ENCODE measurements at places on chromosomes 1 and 21.

DNA sequence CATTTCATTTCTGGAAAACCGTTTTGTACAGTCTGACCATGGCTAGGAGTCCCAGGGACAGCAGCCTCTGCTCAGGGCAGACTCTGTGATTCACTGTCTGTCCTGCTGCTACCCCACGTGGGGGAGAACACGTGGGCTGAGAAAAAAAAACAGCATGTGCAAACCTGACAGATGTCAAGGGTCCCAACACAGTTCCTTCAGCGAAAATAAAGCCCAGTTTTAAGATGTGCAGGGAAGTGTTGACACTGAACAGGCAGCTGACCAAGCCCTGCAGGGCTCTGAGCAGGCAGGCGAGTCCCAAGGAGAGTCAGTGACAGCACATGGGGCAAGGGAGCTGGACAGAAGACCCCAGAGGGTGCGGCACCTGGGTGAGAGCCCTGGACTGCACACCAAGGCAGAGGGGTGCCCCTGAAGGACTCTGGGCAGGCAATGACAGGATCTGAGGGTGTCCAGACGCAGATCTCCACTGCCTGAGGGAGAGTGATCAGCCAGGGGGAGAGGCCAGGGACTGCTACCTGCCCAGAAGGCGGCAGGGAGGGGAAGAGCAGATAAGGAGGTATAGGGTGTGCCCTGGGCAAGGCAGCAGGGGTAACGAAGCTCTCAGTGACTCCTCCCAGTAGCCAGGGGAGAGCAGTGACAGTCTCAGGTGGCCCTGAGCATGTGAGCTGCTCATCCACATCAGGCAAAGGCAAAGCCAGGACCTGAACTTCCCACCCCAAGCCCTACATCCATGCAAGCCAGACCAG lies 5.1 kb upstream of the SPATC1L start:
- no peak for DNase-seq

DNA sequence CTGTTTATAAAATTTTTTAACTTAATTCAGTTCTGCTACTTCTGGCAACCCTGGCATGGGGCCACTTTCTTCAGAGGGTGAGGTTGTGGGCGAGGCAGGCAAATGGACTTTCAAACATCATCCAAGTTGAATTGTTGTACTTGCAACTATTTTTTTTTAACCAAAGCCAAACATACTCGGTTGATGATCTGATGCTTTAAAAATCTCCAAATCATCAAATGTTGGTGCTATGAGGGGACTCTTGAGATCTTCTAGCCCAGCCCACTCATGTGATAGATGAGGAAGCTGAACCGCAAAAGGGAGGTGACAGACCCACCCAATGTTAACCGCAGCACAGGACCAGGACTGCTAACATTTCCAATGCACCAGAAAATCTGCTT lies 6.7 kb downstream of the SLC1A7 start:
- no peak for DNase-seq

GRCh38 chr1:192488058-192488457 lies 87.5 kb upstream of the RGS1 start:
- DNase-seq = no peak

- DNase-seq = no peak
Measured at GRCh38 chr1:66095190-66095589, 302.5 kb downstream of the PDE4B start.

DNA sequence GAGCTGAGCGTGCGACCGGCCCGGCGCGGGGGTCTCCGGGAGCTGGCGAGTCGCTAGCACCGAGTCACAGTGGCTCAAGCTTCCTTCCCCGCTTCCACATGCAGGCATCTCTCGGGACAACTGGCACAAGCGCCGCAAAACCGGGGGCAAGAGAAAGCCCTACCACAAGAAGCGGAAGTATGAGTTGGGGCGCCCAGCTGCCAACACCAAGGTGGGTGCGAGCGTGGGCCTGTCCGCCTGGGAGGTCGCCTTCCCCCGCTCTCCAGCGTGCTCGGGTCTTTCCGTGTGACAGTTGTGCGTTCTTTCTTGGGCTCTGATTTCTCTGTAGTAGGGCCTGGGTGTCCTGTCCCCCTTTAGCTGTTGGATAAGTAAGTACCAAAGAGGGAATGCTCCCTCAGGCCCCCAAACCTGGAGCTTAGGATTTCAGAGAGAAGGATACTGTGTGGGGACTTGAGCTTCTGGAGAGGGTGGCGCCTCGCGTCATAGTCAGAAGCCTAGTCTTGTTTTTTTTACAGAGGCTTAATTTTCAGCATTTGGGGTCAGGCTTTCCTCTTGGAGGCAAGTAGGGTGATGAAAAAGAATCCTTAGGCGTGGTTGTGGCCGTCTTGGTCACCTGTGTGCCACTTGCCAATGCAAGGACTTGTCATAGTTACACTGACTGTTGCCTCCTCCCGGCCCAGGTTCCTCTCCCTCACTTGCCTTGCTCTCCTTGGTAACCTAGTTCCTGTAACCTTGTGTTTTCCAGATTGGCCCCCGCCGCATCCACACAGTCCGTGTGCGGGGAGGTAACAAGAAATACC lies 790 bp downstream of the RPS8 start:
- DNase-seq = peak; percentile 62

- no peak for DNase-seq
Measured at GRCh38 chr1:105838071-105838470, 1218.4 kb upstream of the PRMT6 start.

DNA sequence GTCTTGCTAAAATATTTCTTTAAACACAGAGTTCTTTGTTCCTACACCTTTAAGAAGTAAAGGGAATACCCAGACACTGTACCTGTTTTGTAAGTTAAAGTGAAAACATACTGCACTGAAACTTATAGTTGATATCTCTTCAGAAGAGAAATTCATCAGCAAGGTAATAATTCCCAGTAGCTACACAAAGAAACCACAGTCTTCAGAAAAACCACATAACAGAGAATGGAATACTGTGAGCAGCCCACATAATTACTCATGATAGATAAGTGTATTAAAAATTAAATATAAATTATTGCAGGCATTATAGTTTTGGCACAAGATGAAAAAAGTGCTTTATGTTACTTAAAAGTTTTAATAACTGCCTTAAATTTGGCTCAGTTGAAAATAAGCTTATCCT lies 276.6 kb downstream of the SETD4 start:
- DNase-seq = no peak

DNA sequence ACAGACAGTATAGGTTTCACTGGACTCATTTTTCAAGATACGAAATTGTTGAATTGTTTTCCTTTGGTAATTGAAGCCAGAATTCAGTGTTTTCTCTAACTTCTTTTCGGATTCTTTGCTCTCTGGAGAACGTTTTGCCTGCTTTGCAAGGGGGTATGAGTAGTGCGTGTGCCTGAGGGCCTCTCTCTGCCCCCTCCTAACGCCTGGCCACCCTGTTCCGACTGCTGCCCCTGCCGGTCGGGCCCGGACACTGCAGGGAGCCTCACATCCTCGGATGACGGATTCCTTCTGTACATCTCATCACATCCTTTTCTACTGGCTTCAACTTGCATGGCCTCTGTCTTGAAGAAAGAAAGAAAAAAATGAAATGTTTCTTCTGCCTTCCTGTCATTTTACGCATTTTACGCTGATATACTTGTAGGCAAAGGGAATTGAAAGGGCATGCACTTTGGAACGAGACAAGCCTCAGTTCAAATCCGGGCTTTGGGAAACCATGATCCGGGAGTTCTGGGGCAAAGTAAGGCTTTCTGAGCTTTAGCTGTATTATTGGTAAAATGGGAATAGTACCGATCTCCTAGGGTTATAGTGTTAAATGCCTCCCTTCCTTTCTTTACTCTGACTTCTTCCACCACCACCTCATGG lies 65.1 kb downstream of the DISC1 start:
- no peak for DNase-seq

GRCh38 chr21:39461419-39461818 lies 9.6 kb downstream of the SH3BGR start:
- no peak for DNase-seq

DNA sequence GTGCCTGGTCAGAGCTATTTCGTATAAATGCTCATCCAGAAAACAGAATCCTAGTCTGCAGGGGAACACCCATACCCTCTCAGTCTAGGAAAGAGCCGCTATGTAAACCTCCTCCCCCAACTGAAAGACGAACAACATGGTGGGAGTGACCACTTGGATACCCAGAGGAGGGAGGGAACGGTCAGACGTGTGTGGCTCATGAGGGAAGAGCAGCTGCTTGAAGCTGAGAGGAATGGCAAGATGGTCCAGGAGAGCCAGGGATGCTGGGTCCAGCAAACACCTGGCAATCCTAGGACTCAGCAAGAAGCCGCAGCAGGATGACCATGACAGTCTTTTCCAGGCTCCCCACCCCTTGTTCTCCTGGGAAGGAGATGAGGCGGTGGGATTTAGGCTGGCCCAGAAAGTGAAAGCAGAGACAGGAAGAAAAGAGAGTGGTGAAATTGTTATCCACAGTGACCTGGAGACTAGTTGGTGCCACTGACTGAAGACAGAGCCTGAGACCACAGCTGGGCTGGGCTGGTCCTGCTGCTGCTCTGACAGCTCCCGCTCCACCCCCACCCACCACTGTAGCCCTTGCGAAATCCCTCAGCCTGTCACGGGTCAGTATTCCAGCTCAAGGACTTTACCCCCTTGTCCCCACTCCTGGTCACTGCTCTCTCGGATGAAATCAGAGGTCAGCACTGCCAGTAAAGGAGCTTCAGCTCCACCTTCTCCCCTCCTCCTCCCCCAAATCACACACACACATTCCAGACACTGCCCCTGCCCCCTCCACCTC lies 3.6 kb downstream of the CERS2 start:
- DNase-seq = no peak

- no peak for DNase-seq
Measured at GRCh38 chr1:191693797-191694196, 464.5 kb upstream of the RGS18 start.

DNA sequence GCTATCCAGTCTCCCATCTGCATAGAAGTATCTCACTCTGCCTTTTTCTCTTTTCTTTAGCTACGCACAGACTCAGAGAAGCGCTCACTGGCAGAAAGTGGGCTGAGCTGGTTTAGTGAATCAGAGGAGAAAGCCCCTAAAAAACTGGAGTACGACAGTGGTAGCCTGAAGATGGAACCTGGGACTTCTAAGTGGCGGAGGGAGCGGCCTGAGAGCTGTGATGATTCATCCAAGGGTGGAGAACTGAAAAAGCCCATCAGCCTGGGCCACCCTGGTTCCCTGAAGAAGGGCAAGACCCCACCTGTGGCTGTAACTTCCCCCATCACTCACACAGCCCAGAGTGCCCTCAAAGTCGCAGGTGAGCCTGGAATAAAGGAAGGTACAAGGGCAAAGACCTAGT lies 48.0 kb upstream of the IPO9 start:
- DNase-seq = no peak

GRCh38 chr21:38359090-38359489 lies 102.3 kb downstream of the KCNJ15 start:
- no peak for DNase-seq

DNA sequence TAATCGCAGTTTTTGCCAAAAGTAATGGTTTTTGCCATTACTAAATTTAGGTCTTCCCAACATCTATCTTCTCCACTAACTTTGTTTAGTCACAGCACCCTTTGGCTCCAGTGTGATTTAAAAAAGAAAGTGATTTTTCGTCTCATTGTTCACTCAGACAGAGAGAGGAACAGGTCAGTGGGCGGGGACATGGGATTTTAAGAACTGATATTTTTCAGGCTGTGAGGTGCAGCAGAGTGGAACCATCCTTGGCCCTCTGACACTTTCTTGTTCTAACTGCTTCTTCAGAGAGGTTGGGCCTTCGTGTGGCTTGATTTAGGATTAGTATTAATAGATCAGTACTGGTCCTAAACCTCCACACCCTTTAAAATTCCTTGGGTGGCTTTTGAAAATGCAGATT lies 38.8 kb downstream of the CASQ2 start:
- DNase-seq = no peak

- no peak for DNase-seq
Measured at GRCh38 chr1:961132-961669, 817 bp downstream of the KLHL17 start.

DNA sequence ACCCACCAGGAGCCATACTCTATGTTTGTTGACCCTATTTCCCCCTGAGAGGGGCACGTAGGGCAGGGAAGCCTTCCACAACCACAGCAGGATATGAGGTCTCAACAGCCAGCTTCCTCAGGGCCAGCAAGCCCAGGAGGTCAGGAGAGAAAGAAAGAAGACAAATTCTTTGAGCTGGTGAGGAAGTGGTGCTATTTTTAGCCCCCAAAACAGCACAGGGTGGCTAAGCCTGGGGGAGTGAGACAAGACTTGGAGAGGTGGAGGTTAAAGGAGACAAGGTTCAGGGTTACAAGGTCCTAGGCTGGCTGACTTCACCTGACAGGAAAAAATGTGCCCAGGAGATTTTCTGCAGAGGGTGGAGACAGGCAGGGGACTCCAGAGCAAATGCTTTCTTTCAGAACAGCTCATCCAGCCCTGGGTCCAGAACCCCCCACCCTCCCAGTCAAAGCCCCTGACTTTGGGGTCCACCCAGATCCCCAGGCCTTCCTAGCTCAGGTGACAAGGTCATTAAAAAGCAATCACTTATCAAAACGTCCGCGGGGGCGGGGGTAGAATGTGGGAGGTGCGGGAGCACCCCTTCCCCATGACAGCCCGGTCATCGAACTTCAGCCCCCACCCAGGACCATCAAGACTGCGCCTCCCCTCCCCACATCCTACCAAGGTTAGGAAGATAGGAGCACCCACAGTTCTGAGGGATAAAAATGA lies 1.3 kb downstream of the SV2A start:
- no peak for DNase-seq

GRCh38 chr1:79052829-79053449 lies 46.4 kb upstream of the ADGRL4 start:
- no peak for DNase-seq

- DNase-seq = no peak
Measured at GRCh38 chr1:96409689-96410088, 311.9 kb upstream of the PTBP2 start.

- DNase-seq = no peak
Measured at GRCh38 chr21:44522753-44523204, 17.2 kb downstream of the KRTAP10-1 start.

- no peak for DNase-seq
Measured at GRCh38 chr1:7334475-7335035, 436.5 kb upstream of the VAMP3 start.

DNA sequence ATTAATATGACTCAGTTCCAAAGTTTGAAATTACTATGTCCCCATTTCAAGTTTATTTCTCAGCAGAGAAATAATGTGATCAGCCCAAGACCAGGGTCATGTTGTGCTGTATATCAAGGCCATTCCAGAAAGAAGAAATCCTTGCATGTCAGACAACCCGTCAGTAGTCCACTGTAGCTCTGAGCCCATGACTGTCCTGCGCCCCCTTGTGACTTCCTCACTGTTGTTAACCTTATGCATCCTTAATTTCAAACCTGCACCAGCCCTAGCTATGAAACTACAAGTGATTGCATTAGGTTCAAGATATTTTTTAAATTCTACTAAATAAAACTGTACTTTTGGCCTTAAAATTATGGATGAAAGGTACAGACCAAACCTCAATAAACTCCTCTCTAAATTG lies 133.0 kb downstream of the LRRC7 start:
- no peak for DNase-seq

- DNase-seq = no peak
Measured at GRCh38 chr1:43868741-43869067, 64.9 kb upstream of the ARTN start.

- no peak for DNase-seq
Measured at GRCh38 chr1:9093581-9093980, 24.1 kb upstream of the SLC2A5 start.

- DNase-seq = no peak
Measured at GRCh38 chr1:30823627-30823968, 66.0 kb upstream of the LAPTM5 start.

GRCh38 chr1:61253059-61253735 lies 170.8 kb downstream of the NFIA start:
- DNase-seq = no peak

Data from natural killer cell treated with Interleukin-12 subunit alpha and Interleukin-12 subunit beta and Interleukin-15 and Interleukin-18, amount 100 ng/mL, for 72 hours (primary cell).